ENCODE measurements at places on chromosomes 11 and 22.

DNA sequence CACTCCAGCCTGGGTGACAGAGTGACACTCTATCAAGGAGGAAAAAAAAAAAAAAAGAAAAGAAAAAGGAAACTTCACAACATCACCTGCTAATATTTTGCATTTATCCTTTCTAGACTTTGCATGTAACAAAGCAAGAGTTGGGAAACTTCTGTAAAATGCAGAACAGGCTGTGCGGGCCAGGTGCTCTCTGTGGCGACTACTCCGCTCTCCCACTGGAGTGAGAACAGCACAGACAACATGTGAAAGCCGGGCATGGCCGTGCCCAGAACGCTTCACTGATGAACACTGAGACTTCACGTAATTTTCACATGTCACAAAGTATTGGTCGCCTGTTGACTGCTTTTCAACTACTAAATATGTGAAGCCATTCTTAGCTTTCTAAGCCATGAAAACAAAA is 15.5 kb upstream of the TESMIN start:
- DNase-seq, result no peak

- DNase-seq, result no peak
Measured at GRCh38 chr22:17795661-17796548, 21.6 kb upstream of the BID start.

DNA sequence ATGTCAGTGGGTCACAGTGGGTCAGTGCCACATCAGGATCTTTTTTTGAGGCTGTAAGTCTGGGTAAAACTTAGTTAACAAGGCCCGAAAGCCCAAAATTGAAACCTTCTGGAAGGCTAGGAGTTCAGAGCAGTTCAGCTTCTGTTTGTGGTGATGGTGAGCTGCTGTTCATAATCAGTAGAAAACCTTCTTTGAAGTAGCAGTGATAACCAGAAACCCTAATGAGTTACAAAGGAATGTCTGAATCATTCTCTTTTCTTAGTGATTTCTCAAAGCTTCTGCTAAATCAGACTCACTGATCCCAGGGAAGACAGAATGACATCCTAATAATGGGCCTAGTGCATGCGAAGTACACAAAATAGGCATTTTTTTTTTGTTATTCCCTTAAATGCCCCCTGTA is 124.7 kb downstream of the PARVA start:
- no peak for DNase-seq

DNA sequence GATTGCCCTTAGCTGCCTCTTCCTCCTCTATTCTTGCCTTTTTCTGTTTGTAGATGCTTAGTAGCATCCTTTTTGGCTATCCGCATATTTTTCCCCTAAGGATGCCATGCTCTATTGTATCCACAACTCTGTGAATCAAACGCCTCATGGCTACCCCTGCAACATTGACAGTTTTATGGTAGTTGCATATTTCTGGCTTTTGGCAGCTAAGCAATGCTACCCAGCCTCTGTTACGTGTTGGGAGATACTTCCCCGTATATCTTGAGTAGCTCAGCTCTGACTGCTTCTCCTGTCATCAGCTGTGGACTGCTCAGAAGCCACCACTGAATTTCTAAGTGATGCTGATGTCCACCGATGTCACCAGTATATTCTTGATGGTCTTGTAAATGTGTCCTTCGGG is 15.1 kb upstream of the SLC3A2 start:
- no peak for DNase-seq

GRCh38 chr11:109993786-109994185 is 99.4 kb upstream of the ZC3H12C start:
- no peak for DNase-seq

- DNase-seq, result no peak
Measured at GRCh38 chr11:8735094-8735493, 52.5 kb downstream of the RPL27A start.

DNA sequence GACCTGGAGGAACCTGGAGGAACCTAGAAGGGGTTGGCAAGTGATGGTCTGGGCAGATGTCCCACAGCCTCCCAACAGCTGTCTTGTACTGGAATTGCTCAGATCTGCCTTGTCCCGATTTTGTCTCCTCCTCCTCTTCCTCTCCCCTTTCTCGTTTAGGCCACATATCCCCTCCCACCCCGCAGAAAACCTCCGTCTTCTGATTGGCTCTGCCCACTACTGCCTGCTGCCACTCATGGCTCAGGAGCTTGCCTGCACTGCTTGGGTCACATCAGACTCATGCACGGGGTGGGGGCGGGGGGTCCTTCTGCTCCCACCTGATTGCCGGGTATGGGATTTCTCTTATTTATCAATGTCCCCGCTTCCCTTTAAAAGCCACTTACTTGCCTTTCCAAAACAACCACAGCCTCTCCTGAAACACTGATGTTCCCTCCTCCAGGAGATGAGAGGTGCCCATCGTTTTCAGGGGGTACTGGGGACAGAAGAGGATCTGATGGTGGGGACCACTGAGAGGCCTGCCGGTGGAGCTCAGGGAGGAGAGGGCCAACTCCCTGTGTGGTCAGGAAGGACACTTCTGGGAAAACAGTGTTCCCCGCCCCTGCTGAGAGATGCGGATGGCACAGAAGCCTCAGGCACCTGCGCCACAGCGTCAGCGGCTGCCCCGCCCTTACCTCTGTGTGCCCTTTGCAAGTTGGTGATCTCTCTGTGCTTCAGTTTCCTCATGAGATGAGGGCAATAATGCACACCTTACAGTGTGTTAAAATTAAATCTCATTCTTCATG is 14.7 kb downstream of the TOM1 start:
- DNase-seq, result no peak

DNA sequence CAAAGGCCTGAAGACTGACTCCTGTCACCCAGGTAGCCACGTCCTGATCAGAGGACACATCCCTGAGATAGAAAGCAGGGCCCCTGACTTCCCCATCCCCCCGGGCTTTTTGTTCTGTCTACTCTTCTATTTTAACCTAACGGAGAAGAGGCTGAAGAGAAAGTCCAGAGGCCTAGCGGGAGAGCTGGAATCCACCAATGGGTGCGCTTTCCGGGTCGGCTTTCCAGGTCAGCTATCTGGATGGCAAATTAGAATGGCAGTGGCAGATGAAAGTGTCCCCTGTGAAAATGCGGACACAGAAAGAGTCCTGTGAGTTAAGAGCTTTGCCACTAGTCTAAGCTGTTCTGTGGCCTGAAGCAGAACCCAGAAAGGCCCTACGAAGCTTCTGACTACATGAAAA is 13.1 kb upstream of the SERPING1 start:
- DNase-seq, result no peak

DNA sequence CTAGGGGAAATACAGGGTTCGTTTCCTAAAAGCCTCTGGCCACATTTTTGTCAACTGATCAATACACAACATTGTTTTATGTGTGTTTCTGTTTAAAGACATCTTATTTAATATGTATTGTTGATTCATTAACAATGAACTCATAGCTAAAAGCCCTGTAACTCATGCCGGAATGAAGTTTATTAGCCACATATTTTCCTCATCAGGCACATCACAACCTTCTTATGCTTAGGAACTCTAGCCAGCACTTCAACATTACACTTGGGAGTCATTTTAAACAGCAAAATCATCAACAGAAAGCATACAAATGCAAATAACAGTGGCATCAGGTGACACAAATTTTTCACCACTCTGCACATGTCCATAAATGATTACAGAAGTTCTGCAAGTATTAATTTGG is 15.1 kb upstream of the BLID start:
- DNase-seq, result no peak

- DNase-seq, result no peak
Measured at GRCh38 chr11:65501472-65502273, 2.8 kb downstream of the MALAT1 start.

DNA sequence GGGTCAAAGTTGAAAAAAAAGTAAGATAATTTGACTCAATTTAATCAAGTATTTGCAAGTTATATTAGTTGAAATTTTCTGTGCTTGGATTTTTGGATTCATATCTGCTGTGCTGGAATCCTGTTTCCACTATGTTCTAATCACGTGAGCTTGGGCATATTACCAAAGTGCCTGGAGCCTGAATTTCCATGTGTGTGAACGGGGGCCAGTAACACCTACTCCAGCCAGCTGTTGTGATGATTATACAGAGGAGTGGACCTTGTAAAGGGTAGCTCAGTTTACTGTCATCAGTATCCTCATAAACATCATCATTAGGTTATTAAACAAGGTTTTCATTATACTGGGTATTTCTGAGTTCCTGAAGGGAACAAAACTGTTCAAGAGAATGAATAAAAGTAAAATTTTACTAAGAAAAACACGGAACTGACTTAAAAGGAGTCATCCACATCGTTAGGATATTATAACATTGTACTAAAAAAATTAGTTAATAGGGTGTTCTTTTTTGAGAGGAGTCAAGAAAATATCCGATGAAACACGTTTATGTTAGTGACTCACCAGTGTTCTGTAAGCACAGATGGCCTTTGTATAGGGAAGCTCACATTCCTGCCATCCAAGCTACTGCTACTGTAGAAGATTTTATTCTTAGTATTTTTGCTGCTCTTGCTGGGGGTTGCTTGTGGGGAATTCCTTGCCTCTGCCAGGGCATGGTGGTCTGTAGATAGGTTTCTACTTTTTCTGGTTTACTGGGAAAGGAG is 144.1 kb downstream of the ARHGAP42 start:
- DNase-seq, result no peak

- DNase-seq, result no peak
Measured at GRCh38 chr22:19523240-19524169, 705 bp downstream of the CLDN5 start.

- peak; percentile 59 for DNase-seq
Measured at GRCh38 chr11:115256397-115257197, 247.6 kb downstream of the CADM1 start.

DNA sequence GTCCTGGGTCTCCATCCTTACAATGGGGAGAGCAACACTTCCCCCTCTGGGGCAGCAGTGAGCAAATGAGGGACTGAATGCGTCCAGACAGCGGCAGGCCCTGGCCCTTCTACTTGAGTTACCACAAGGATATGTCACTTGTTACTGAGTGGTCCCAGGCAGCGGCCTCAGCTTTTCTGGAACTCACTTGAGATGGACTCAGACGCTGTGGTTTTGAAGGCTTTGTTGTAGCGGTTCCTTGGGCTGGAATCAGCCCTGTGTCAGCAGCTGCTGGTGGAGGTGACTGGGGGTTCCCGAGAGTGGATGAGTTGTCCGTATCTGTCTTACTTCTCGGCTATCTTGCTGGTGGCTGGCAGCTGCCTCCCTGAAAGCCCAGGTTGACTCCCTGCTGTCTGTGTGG is 77.0 kb downstream of the MICAL2 start:
- DNase-seq, result no peak

DNA sequence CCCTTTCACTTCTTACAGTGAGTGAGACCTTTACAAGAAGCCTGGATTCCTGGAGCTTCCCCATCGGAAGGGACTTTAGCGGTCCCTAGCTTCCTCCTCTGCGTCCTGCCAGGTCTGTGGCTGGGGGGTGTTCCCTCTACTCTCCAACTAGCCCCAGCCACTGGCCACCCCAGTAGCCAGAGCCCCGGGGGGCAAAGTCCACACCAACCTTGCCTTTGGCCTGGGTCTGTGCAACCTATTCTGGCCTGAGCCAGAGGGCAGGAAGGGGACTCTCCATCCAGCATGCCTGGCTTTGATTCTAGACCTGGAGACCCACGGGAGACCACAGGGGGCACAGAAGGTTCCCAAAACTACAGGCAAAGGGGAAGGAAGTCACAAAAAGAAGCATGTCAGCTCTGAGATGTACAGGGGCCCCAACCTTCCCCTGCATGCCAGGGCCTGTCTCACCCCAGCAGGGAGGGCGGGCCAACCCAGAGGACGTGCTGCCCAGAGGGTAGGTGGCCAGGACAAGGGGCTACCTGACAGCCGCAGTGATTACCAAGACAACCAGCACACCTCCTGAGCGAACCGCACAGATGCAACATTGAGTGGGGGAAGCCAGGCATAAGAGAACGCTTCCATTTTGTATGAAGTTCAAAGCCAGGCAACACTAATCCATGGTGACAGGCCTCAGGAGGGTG is 52.4 kb downstream of the DSCAML1 start:
- no peak for DNase-seq

- DNase-seq, result no peak
Measured at GRCh38 chr11:131771471-131771870, 401.1 kb downstream of the NTM start.

DNA sequence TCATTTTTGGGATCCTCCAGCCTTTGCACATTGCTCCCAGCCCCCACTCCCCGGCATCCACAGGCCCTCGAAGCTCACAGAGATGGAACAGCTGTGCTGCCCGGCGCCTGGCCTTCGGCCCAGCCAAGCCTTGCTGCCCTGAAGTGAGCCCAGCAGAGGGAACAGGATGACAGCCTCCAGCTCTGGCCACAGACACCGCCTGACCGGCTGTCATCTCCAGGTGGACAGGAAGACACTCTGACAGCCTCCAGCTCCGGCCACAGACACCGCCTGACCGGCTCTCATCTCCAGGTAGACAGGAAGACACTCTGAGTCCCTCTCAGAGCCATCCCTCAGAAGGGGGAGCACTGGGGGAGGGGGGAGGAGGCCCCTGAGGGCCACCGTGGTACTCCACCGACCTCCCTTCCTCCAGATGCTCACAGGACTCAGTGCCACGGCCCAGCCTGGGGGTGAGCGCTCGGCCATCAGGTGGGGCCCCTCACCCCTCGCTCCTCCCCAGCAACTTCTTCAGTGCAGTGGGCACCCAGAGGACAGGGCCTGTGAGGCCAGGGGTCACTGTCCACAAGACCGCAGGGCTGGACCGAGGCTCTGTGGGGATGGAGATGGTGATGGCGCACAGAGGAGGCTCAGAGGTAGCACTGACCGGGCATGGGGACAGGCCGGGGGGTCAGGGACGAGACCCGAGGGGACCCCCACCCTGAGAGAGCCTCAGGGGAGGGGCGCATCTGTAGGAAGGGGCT is 58.6 kb downstream of the BRD1 start:
- no peak for DNase-seq

- no peak for DNase-seq
Measured at GRCh38 chr22:33024626-33025025, 33.6 kb downstream of the SYN3 start.

DNA sequence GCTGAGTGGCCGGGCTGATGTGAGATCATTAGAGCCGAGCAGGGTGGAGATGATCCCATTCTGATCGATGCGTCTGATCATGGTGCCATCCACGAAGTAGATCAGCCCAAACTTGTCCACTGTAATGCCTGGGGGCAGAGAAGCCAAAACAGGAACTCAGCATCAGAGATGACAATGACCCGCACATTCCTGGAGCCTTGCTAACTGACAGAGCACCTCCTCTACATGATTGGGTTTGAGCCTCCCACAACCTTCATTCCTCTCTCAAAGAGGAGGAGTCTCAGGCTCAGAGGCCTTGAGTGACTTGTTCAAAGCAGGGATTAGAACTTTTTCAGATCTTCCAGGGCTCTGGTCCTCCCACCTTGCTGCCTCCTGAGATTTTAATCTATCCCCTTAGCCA is 133.7 kb upstream of the NARS2 start:
- DNase-seq, result no peak

DNA sequence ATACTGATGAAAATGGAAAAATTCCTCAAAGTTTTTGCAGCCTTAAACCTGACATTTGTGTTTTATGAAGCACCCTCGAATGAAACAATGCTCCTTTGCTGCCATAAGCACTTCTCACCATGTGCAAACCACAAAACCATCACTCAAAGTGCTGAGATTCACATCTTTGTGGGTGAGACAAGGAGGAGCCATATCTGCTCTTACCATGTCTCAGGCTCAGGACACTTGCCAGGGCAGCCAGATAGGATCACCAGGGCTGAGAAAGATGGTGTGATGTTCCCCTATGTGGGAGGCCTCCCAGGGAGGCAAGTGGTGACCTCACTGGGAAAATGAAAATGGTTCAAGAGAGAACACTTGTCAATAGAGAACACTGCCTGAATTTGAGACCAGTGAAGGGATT is 120.4 kb downstream of the CCDC34 start:
- DNase-seq, result no peak

Data from NCI-H146 (cell line).